ENCODE measurements at places on chromosomes 11 and 22.

- DNase-seq: no peak
Measured at GRCh38 chr11:1888347-1888753, 3.3 kb downstream of the PRR33 start.

GRCh38 chr11:95792200-95792599 lies 1.9 kb downstream of the CEP57 start:
- DNase-seq: no peak

GRCh38 chr22:23903328-23903971 lies 9.3 kb downstream of the MIF start:
- DNase-seq: no peak

- DNase-seq: no peak
Measured at GRCh38 chr11:72789493-72790131, 4.2 kb downstream of the STARD10 start.

GRCh38 chr11:119983240-119983732 lies 154.6 kb downstream of the TRIM29 start:
- no peak for DNase-seq

DNA sequence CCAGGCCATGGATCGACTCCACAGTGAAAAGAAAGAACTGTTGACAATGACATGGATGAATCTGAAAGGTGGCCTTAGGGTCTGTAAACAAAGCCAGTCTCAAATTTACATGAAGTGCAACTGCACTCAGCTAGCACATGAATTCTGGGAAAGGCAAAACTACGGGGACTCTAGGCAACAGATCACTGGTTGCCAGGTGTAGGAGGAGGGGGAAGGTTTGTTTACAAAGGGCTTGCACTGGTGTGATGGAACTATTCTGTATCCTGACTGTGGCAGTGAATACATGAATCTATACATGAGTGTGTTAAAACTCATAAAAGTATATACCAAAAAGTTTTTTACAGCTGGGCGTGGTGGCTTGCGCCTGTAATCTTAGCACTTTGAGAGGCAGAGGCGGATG lies 27.3 kb downstream of the ALX4 start:
- no peak for DNase-seq

- DNase-seq: no peak
Measured at GRCh38 chr22:39300186-39300830, 19.1 kb downstream of the RPL3 start.

- no peak for DNase-seq
Measured at GRCh38 chr22:17552737-17553136, 10.6 kb upstream of the SLC25A18 start.

DNA sequence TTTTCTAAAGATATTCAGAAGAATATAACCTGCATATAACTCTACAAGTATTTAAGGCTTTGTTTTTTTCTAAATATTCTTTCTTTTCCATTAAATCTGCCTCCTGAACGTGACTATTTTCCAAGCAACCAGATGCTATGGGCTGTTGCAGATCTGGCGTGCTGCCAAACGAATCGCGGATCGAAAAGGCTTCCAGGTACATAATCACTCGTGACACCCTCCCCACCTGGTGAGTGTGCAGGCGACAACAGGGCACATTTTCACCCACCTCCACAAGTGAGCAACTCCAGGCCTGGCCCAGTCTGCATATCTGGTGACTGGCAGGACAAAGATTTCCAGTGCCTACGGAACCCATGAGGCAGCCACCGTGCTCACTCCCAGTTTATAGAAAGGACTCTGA lies 660.1 kb downstream of the OPCML start:
- no peak for DNase-seq

DNA sequence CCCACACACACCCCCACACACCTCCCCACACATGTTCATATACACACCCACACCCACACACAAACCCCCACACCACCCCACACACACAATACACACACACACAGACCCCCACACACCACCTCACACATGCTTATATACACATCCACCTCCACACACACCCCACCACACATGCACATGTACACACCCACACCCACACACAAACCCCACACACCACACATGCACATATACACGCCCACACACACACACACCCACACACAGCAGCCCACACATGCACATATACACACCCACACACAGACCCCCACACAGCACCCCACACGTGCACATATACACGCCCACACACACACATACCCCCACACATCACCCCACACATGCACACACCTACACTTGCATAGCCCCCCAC lies 29.1 kb downstream of the KCNC1 start:
- DNase-seq: no peak

DNA sequence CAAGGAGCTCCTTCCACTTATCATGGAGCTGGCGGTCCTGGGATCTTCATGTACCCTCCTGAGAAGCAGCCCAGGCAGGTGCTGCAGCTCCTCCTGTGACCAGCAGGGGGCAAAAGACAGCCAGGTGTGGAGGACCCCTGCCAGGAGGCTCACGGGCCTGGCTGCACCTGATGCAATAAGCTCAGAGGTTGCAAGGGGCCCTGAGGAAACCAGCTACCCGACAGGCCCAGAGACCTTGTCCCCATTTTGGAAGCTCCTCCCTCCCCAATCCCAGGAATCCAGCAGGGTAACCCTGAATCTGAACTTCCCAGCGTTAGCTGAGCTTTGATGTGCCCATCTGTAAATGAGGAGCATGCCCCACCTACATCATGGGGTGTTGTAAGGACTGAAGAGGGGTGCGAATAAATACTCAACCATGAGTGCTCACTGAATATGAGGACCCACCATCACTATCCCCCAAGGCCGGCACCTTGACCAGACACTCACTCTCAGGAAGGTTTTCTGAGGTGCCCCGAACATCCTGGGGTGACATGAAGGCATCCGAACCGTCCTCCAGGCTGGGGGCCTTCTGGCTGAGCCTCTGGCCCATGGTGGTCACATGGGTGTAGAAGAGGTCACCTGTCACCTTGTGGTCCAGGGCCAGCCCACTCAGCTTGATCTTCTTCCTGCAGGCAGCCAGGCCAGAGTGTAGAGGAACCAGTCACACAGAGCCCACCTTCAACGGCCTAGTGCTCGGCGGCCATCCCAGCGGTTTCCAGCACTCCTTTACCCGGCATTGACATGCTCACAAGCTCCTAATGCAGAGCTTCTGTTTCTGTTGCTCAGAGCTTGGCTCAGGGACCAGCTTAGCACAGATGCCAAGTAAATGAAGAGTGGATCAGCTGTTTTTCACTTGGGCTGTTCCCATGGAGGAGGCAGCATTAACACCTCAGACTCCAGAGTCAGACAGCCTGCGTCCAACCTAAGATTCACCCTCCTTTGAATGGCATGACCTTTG lies 21.7 kb downstream of the SLC43A1 start:
- peak; percentile 80 for DNase-seq

DNA sequence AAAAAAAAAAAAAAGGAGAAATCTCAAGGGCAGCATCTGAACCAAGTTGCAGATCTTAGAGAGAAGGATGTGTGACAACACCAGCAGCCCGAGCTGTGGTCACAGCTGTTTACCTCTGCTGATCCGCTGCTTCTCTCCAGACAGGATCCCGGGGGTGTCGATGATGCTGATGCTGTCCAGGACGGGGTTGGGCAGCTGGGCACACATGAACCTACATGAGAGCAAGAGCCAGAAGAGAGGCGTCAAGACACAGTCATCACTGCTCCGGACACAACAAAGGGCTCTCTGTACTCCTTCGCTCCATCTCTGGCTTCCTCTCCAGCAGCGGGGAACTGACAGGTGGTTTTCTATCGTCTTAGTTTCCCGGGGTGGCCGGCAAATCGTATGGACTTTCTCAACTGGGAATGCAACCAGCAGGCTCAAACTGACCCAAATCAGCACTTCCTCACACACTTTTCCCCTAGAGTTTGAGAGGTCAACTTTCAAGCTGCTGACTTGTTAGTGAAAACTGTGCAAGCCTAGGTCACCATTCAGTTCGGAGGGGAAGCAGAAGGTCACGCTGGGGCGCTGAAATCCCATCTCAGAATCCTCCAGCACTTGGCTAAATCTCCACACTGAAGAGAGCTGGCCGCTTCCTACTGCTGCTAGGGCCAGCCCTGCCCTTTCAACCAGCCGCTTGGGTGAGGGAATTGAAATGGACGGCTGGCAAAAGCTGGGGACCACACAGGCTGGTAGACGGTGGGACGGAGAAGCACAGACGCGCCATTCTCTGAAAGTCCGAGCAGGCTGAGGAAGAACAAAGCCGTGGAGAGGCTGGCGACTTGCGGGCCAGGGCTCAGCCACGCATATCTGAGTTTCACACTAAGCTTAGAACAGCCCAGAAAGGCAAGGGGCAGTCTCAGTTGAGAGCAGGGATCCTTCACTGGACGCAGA lies 3.8 kb downstream of the EHD1 start:
- DNase-seq: no peak

GRCh38 chr11:35313760-35314153 lies 105.6 kb downstream of the SLC1A2 start:
- no peak for DNase-seq

DNA sequence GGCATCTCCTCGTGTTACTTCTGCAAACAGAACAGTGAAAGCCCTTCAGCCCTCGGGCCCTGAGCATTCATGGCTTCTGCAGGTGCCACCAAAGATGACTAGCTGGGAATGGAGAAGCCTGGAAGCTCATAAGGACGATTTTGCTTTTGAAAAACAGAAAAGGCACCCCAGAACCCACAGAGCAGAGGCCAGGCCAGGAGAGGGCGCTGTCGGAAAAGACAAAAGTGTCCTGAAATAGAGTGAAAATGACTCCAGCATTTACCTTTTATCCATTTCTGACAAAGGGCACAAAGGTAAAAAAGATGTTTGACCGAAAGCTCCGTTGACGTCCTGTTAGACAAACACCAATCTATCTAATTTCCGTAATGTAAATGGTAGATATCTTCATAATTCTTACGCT lies 37.6 kb downstream of the ZNF195 start:
- DNase-seq: peak; percentile 80

- no peak for DNase-seq
Measured at GRCh38 chr11:69864686-69865661, 45.8 kb upstream of the FGF3 start.

DNA sequence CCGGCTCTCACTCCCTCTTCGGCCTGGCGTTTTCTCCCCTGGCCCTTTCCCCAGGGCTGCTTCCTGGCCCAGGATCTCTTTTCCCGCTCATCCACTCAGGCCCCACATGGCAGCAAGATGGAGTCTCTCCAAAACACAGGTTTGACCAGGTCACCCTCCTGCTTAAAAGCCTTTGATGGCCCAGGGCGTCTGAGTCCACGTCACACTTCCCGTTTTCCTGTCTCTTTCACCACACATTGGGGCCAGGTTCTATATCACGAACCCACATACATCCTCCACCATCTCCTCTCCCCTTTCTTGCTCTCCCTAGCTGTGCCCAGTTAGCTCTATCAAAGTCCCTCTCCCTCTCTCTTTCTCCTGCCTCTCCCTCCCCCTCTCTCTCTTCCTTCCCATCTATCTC lies 7.8 kb upstream of the LRRC32 start:
- no peak for DNase-seq

- DNase-seq: no peak
Measured at GRCh38 chr11:78453140-78453935, 35.7 kb upstream of the GAB2 start.

- DNase-seq: no peak
Measured at GRCh38 chr11:125670172-125670571, 10.5 kb downstream of the ACRV1 start.

GRCh38 chr11:2858995-2859698 lies 26.4 kb downstream of the CDKN1C start:
- DNase-seq: no peak

GRCh38 chr11:70507466-70508230 lies 109.3 kb downstream of the CTTN start:
- DNase-seq: no peak

DNA sequence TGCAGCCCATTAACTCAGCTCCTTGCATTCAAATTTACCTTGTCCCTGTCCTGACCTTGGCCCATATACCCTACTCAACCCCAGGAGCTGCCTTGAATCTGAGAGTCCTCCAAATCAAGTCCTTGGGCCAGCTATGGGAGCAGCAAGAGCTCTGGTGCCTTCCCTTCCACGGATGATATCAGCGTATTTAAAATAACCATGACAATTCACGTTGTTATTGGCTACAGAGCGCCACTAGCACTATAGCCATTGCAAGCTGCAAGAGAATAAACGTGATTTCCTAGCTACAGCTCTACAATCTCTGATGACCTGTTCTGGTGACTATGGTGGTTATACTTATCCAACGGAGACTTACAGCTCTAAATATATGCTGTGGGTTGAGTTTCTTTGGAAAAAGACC lies 357.8 kb downstream of the LARGE1 start:
- DNase-seq: no peak

DNA sequence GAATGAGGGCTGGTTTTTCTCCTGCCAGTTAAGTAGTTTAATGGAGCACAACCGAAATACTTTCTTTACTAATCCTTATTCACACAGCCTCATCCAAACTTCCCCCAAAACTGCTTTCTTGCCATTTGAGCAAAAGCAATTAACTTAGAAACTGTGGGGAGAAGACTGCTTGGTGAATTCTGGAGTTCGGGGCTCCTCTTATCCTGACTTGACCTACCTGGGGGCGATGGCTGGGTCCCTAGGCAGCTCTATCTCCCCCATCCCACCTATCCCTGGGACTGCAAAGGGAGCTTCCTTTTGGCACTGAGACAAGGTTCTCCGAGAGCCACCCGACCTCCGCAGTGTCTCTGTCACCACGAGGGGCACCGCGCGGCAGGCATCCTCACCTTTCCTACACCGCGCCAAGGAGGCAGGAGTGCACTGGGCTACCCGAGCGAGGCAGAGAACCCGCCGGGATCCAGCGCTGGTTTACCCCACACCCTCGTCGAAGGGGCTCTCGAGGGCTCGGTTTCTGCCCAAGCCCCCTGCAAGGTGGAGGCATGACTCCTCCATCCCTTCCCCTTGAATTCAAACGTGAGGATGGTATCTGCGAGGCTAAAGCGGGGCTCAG lies 759 bp downstream of the DESI1 start:
- DNase-seq: peak; percentile 60

GRCh38 chr11:36684840-36685801 lies 87.1 kb upstream of the RAG2 start:
- DNase-seq: peak; percentile 11

DNA sequence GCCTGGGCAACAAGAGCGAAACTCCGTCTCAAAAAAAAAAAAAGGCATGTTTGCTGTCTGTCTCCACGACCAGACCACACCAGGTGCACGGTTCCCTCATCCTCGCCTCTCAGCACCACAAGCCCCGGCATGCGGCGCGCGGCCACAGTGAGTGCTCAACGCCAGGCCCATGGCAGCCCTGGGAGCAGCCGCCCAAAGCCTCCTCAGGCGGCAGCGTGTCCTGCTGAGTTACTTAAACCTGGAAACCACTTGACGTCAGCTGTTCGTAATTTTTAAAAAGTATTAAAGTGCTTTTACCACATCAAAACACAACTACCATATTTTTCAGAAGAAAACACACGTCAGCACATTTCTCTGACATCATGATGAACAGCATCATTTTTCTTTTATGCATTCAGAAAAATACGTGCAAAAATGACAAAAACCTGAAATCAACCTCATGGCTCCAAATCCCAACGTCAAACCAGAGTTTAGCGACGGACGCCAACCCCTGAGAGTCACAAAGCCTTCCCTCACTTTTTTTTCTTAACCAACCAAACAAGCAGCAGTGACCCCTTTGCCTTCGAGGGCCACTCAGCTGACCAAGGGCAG lies 2.1 kb downstream of the DEAF1 start:
- no peak for DNase-seq

GRCh38 chr11:79110321-79110720 lies 330.5 kb downstream of the TENM4 start:
- no peak for DNase-seq
